NCI-H510A treated with DMSO at 0.1 percent for 48 hours (cell line): ENCODE measurements at places on chromosomes 16 and 17.

- no peak for DNase-seq
These were observed 327.9 kb downstream of the SLC39A11 start for GRCh38 chr17:72764632-72765041.

GRCh38 chr17:39769974-39770587 is 32.3 kb downstream of the GRB7 start:
- peak; percentile 67 for DNase-seq

- no peak for DNase-seq
These were observed 348.7 kb upstream of the TNRC6C start for GRCh38 chr17:77609553-77610517.

- DNase-seq, result no peak
These were observed 117.1 kb upstream of the NLRP1 start for GRCh38 chr17:5701381-5701780.

GRCh38 chr17:31308372-31309334 is 5.2 kb downstream of the EVI2B start:
- no peak for DNase-seq

GRCh38 chr16:70253291-70254106 is 1.8 kb upstream of the EXOSC6 start:
- DNase-seq, result peak; percentile 6

DNA sequence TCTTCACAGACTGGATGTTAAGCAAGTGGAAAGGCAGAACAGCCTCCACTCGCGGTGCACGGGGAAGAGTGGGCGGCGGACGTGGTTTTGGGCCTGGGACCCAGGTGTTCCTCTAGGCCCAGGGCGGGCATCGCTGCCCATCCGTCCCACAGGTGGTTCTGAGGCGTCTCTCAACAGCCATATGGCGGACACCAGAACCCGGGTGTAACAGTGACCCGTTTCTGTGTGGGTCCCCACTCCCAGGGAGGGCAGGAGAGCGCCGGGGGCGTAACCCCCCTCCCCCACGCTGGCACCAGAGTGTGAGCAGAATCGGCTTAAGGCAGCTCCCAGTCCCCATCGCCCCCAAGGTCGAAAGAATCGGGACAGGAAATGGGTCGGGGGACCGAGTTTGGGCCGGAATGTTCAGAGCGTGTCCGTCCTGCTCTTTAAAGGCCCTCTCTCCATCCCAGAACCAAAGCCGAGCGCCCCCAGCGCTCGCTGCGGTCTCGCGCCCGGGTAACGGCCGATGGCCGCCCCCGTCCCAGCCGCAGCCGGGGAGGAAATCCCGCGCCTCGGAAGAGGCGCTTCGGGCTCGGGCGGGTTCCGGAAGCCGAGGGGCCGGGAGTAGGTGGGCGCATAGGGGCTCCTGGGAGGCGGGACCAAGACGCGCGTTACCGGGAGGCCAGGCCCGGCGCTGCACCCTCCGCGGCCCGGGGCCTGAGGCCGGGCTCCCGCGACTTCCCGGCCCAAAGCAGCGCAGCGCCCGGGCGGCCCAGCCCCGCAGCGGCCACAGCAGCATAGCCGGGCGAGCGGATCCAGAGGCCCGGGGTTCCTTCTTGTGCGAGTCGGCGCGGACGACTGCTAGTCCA is at the start of gene TK2:
Gene TK2 (minus strand): TSS at position 839 of the 848 bp plus-strand sequence. CDS start 61 bp downstream, at position 778.
- DNase-seq, result no peak

GRCh38 chr16:58464047-58464915 is 35.7 kb upstream of the NDRG4 start:
- peak; percentile 5 for DNase-seq

DNA sequence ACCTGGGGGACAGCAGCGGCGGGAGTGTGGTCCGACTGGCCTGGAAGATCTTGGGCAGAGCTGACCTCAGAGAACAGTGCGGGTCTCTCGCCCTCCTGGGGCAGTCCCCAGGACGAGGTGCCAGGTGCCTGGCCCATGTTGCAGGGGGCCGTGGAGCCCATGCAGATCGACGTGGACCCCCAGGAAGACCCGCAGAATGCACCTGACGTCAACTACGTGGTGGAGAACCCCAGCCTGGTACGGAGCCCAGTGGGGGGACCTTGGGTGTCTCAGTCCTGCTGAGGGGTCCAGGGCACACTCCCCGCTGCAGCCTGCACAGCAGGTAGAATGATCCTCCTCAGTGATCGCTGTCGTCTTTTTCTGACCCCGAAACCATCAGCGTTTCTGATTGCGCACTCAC is 1.4 kb downstream of the GPS1 start:
- DNase-seq, result no peak

- DNase-seq, result no peak
These were observed 586.3 kb downstream of the KCNJ18 start for GRCh38 chr17:22278302-22279275.

- no peak for DNase-seq
These were observed 237.5 kb upstream of the PMFBP1 start for GRCh38 chr16:72409423-72409822.

DNA sequence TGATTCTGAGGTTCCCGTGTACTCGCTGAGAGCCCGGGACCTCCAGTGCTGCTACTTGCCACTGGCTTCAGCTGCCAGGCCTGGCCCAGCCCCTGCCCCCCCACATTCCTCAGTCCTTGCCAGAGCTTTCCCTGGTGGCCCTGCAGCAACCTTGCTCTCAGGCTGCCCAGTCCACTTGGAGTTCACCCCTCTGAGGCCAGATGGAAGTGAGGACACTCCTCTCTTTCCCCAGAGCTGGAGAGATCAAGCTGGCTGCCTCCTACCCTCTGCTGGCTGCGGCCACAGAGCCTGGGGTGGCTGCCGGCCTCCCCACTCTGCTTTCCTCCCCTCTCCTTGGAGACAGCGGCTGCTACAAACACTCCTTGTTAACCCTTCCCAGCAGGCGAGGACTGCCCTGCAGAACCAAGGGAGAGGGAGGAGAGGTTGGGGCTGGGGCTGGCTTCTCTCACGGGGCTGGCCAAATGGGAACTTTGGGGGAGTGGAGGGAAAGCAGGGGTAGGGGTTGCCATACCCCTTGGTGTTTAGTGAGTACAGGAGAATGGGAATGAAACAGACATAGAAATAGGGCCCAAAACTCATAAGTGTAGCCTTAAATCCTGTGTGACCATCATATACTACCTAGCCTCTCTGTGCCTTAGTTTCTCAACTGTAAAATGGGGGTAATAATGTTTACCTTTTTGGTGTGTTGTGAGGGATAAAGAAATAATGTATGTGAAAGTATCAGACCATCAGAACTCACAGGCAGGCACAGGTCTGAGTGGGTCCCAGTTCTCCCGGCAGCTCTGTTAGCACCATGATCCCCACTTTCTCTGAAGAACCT is at the start of gene GAS2L2:
Gene GAS2L2 (minus strand): TSS at position 295 of the 820 bp plus-strand sequence. CDS start 389 bp downstream, outside the sequence.
- DNase-seq, result no peak

- DNase-seq, result peak; percentile 78
These were observed 1.7 kb upstream of the MAZ start for GRCh38 chr16:29804455-29805231.

GRCh38 chr16:52925143-52925542 is 127.6 kb downstream of the CHD9NB start:
- no peak for DNase-seq

DNA sequence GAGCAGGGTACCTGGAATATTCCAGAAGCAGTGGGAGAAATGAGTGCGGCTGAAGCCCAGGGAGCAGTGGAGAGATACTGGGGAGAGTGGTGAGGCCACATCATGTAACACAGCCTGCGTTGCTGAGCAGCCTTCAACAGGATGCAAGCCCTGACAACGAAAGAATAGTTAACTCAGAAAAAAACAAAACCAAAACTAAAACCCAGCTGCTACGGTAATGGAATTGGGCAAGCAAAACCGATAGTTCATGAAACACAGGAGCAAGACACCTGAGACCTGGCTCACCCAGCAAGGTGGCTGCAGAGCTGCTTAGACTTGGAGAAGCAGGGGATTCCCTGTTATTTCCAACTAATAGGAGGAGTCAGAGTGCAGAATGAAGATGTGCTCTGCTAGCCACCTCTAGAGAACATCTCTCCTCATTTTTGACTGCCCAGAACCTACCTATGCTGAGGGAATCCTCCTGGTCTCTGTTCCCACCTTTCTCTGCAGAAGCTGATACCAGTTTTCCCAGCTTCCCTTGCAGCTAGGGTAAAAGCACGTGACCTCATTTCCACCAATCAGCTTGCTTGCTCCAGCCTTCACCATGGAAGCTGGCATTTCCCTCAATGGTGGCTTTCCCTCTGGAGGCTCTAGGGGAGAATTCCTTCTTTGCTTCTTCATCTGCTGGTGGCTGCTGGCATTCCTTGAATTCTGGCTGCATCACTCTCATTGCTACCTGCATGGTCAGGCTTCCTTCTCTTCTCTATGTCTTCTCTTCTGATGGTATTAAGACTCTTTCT is 59.4 kb upstream of the XYLT1 start:
- DNase-seq, result no peak

DNA sequence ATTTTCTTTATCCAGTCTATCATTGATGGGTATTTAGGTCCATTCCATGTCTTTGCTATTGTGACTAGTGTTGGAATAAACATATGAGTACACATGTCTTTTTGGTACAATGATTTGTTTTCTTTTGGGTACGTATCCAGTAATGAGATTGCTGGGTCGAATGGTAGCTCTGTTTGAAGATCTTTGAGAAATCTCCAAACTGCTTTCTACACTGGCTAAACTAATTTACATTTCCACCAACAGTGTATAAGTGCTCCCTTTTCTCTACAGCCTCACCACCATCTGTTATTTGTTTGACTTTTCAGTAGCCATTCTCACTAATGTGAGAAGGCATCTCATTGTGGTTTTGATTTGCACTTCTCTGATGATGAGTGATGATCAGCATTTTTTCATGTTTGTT is 103.7 kb downstream of the GOSR1 start:
- DNase-seq, result no peak

GRCh38 chr16:2774161-2774891 is 2.8 kb downstream of the ELOB start:
- DNase-seq, result no peak

DNA sequence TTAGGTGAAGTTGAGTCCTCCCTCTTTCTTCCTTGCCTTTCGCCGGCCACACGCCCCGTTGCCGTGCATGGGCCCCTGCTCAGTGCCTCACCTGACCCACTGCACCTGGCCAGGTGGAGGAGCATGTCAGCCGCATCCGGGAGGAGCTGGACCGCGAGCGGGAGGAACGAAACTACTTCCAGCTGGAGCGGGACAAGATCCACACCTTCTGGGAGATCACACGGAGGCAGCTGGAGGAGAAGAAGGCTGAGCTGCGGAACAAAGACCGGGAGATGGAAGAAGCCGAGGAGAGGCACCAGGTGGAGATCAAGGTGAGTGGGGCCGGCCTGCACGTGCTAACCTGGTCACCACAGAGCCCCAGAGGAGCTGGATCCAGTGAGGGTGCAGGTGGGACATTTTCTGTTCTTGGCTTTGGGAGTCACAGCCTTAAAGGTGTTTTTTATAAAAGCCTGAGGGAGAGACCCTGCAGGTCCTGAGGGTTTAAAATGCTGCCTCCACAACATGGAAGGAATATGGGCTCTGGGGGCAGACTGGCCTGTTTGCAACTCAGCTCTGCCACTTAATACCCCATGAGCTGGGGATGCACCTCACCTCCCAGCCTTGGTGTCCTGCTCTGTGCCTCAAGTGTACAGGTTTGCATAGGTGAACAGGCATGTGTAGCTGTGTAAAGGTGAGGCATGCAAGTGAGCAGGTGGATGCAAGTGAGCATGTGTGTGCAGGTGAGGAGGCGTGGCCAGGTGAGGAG is 12.1 kb upstream of the DBNDD1 start:
- DNase-seq, result no peak

GRCh38 chr17:80270836-80271235 is 10.2 kb downstream of the RNF213 start:
- no peak for DNase-seq

- DNase-seq, result no peak
These were observed 199.4 kb downstream of the AATF start for GRCh38 chr17:37148156-37148555.

DNA sequence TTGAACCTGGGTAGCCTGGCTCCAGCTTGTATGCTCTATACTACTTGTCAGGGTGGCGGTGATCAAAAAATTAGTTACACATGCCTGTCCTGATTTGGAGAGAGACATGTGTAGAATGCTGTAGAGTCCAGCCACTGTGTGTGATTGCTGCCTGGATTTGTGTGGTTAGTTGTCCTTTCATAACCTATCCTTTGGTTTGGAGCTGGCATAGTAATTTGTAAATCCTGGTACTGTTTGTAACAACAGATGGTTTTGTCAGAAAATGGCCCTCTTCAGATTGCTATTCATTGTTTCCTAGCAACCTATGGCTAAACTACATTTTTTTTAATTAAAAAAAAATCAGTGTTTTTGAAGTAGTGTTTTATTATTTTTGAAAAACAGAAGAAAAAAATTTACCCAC is 30.5 kb downstream of the ETV4 start:
- DNase-seq, result no peak

DNA sequence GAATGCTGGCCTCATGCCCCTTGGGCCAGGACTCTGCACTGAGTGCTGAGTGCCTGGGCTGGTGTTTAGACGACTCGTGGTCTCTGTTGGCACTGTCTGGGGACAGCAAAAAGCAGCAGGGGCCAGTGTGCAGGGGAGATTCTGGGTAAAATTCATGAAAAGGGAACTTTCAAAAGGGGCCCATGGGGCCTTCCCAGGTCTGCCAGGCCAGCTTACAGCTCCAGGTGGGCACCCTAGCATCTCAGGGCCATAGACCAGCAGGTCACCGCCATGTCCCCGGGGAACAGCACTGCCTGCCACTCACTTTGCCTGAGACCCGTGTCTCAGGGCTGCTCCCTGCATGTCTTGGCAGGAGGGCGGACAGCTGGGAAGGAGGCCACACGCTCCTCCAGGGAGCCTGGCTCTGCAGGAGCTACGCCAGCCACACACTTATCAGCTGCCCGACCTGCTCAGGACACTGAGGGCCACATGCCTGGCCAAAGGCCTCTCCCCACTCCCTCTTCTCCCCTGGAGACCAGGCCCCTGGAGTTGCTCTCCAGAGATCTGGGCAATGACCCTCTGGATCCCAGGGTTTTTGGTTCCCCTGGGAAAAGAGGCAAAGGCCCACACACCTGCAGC is 8.8 kb upstream of the FASN start:
- no peak for DNase-seq

- DNase-seq, result peak; percentile 98
These were observed at the start of gene FAM117A for GRCh38 chr17:49763735-49764558. Gene FAM117A (minus strand): TSS chr17:49764131. CDS start chr17:49764087, 44 bp downstream.

- no peak for DNase-seq
These were observed 8.9 kb upstream of the WSCD1 start for GRCh38 chr17:6061290-6061689.

DNA sequence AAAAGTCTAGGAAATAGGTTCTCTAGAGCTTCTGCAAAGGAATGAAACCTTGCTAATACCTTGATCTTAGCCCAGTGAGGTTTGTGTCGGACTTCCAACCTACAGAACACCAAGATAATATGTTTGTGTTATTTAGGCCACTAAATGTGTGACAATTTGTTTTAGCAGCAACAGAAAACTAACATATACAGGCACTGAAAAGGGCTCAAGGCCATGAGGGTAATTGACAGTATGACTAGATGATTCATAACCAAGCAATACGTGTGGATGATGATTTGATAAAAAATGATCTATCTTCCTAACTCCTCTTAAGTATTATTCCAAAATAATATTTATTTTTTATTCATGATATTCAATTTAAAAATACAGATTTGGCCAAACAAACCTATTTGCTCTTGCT is 27.7 kb upstream of the MED13 start:
- no peak for DNase-seq

- no peak for DNase-seq
These were observed 24.7 kb downstream of the POLR2A start for GRCh38 chr17:7508846-7509245.
